Stimulated activated CD4-positive, alpha-beta T cell treated with anti-CD3 and anti-CD28 coated beads, Interleukin-2, amount 100 ng/mL, for 24 hours (primary cell): ENCODE measurements at places on chromosomes 4 and X.

DNA sequence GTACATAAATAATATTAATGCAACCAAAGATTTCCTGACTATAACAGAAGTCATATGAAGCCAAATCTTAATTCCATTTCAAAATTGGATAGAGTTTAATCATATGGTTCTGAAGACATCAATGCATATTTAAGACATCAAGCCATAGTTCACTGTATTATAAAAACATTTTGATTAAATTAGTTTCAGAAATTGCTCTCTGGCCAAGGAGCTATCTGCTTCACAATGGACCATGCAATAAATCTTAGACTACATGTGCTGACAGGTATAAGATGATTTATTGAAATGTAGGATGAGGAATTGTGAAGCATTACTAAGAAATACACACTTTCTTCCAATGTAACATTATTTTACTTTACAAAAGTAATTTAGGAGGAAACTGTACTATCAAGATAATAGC, 81.6 kb downstream of the MID1 start:
- no peak for DNase-seq

GRCh38 chrX:139801397-139801813, 93.4 kb upstream of the MCF2 start:
- DNase-seq = no peak

DNA sequence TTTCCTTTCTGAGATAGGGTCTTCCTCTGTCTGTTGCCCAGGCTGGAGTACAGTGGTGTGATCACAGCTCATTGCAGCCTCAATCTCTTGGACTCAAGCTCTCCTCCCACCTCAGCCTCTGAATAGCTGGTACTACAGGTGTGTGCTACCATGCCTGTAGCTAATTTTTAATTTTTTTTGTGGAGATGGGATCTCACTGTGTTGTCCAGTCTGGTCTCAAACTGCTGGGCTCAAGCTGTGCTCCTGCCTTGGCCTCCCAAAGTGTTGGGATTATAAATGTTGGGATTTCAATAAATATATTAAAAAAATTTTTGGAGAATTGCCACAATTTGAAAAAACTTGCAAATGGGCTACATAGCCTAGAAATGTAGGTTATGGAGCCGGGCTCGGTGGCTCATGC, 18.5 kb downstream of the RAPGEF2 start:
- no peak for DNase-seq

- DNase-seq = no peak
Measured at GRCh38 chr4:85399270-85399669, 75.7 kb upstream of the ARHGAP24 start.

DNA sequence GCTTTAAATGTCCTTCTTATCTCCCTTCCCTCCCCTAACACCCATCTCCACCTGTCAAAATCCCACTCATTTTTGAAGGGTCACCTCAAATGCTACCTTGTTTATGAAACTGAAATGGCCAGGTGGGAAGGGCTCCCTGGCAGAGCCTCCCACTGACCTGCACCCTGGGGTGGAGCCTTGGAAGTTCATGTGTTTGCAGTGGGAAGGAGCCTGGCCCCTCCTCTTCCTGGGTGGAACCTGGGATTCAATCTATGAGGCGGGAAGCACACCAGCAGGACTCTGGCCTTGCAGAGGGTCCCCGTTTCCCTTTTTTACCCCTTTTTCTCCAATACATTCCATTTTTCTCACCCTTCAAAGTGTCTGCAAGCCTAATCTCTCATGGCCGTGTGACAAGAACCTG, 197.4 kb downstream of the ENOX2 start:
- DNase-seq = no peak

- DNase-seq = peak; percentile 20
Measured at GRCh38 chr4:168585168-168586091, 88.6 kb downstream of the PALLD start.

DNA sequence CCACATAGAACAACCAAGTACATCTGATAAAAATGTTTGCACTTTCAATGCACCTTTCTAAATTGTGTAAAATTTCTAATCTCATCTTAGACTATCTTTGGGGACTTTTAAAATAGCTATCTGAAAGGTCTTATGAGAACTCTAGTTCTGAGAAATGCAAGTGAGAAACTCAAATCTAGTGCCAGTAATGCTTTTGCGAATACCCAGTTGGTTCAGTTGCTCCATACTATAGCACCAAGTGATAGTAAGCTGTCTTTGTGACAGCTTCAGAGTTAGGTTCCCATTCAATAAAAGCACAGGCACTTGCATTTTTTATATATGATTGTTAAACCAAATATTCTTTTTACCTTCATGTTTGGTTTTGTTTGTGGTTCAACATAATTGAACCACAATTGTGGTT, 4.5 kb upstream of the ITM2A start:
- no peak for DNase-seq

GRCh38 chr4:123356921-123357320, 39.7 kb upstream of the SPRY1 start:
- DNase-seq = no peak

DNA sequence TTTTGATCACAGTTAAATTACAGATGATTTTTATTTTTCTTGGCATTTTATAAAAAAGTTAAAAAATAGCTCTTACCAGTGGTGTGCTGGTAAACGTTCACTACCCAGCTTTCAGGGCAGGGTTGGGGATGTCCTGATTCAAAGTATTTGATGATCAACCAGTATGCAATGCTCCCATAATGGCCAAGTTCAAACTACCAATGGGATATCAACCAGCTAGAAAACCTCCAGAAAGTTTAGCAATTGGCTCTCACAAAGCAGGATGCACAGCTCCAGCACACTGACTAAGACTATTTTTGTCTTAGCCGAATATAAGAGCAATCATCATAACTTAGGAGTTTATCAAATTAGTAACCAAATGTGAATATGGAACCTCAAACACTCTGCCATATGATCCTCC, 108.0 kb upstream of the PDE5A start:
- no peak for DNase-seq

- peak; percentile 44 for DNase-seq
Measured at GRCh38 chr4:7831330-7831729, 108.3 kb downstream of the AFAP1 start.

- no peak for DNase-seq
Measured at GRCh38 chr4:159416073-159416472, 313.2 kb downstream of the RAPGEF2 start.

GRCh38 chr4:179625406-179625805, 2183.2 kb upstream of the AGA start:
- DNase-seq = no peak

DNA sequence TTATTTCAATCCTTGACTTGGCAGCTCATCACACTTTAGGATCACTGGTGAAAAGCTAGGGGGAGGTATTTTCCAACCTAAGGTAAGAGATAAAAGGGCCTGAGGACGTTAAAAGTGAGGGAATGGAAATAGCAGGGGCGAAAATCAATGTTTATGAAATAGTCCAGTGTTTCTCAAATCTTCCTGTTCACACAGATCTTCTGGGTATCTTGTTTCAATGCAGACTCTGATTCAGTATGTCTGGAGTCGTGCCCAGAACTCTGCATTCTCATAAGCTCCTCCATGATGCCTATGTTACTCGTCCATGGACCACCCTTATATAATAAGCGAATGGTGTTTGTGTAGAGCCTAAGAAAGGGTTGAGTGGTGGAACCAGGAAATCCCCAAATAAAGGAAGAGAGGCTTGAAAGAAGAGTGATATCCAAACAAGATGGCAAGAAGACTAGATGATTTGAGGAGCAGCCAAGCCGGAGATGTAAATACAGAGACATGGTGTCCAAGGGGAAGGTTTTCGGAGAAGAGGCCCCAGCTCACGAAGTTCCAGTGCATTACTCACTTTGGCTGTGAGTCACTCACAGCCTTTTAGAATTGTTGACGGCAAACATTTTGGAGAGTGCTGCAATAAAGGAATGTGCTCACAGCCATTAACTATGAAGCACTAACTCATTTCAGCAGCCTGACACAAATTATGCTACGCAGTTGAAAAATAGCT, 215.6 kb upstream of the PPARGC1A start:
- no peak for DNase-seq

- no peak for DNase-seq
Measured at GRCh38 chr4:102301167-102301566, 44.1 kb downstream of the SLC39A8 start.
